ENCODE measurements at places on chromosomes 5 and 9.
A peak's percentile ranks its signal among the peaks of the same experiment; 100 is the strongest.

- no peak overlapping the region for H3K27ac ChIP-seq
- no peaks in the 10 kb centered on the region for H3K27me3 ChIP-seq
- no peak for DNase-seq
These were observed 150.3 kb upstream of the GRIA1 start for GRCh38 chr5:153340139-153340538.

DNA sequence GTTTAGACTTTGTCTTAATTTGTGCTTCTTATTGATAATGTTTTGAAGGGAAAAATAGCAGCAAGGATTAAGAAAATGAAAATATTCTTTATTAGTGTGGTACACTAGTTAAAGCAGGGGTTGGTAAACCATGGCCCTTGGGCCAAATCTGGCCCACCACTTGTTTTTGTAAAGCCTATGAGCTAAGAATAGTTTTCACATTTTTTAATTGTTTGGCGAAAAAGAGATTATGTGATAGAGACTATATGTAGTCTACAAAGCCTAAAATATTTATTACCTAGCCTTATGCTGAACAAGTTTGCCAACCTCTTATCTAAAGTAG lies 57.2 kb downstream of the KCNN2 start:
- H3K4me1 ChIP-seq, result no peaks in the 10 kb centered on the region
- peaks cover 4% of the 10 kb centered on the region for H3K27me3 ChIP-seq
- H3K27ac ChIP-seq, result no peak overlapping the region

- peaks cover 24% of the 10 kb centered on the region for H3K4me1 ChIP-seq
- peak overlapping the region; percentile 76 for H3K4me3 ChIP-seq
- H3K27me3 ChIP-seq, result no peaks in the 10 kb centered on the region
- no peaks in the 10 kb centered on the region for H3K36me3 ChIP-seq
- DNase-seq, result peak; percentile 22
These were observed 198.8 kb downstream of the AUH start for GRCh38 chr9:91162784-91163443.

- H3K4me1 ChIP-seq, result no peaks in the 10 kb centered on the region
- no peak overlapping the region for H3K27ac ChIP-seq
- no peaks in the 10 kb centered on the region for H3K27me3 ChIP-seq
- no peaks in the 10 kb centered on the region for H3K36me3 ChIP-seq
- H3K4me3 ChIP-seq, result no peak overlapping the region
These were observed 97.4 kb downstream of the DAP start for GRCh38 chr5:10663489-10664179.

- peaks cover 9% of the 10 kb centered on the region for H3K36me3 ChIP-seq
- H3K27me3 ChIP-seq, result no peaks in the 10 kb centered on the region
- peaks cover 1% of the 10 kb centered on the region for H3K4me1 ChIP-seq
- DNase-seq, result no peak
These were observed 76.3 kb downstream of the ERMP1 start for GRCh38 chr9:5756633-5757032.

- no peak overlapping the region for H3K4me3 ChIP-seq
- no peaks in the 10 kb centered on the region for H3K36me3 ChIP-seq
- no peak overlapping the region for H3K27ac ChIP-seq
- H3K4me1 ChIP-seq, result no peaks in the 10 kb centered on the region
- H3K27me3 ChIP-seq, result no peaks in the 10 kb centered on the region
These were observed 686.5 kb upstream of the DMAC1 start for GRCh38 chr9:8486095-8486494.

DNA sequence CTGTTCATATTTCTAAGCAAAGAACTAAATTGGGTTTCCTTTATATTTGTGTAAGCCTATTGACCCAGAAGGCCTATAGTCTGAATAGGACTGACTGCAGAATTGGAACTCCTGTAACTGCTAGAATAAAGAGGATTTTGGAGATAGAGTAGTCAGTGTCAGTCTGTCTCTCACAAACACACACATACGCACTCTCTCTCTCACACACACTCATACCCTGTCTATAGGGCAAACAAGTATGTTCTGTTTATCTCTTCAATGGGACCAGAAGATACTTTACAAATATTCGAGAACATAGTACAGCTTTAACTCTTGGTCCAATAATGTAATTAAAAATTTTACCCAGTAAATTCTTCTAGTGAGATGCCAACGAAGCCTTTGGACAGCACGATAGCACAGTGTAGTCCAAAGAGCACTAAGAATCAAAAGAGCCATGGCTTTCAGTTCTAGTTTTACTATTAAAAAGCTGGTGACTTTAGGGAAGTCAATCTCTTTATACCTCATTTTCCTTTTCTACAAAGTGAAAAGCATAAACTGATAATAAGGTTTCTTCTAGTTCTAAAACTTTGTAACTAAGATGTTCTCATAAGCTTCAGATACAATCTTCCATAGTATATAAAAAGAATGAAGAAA lies 19.3 kb downstream of the ABHD17B start:
- H3K36me3 ChIP-seq, result no peaks in the 10 kb centered on the region
- no peak overlapping the region for H3K4me3 ChIP-seq
- H3K4me1 ChIP-seq, result peaks cover 62% of the 10 kb centered on the region
- DNase-seq, result no peak

DNA sequence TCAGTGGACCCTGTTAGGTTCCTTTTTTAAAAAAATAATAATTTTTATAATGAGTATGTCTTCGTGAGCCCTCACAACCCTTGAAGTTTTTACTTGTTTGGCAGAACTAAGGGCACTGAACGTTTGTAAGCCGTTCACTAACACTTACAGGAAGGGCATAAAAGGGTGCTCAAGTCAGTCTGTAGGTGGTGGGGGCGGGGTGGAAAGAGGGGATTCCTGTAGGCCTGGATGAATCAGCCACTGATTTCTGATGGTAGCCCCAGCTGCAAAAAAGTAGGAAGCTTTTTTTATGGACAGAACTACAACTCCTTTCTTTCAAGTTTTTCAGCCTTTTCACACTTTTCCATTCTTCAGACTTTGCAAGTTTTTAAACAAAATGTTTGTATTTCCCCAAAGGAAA lies 35.8 kb downstream of the PIK3R1 start:
- peak overlapping the region; percentile 91 for H3K27ac ChIP-seq
- H3K36me3 ChIP-seq, result no peaks in the 10 kb centered on the region
- peak; percentile 53 for DNase-seq
- H3K27me3 ChIP-seq, result no peaks in the 10 kb centered on the region

DNA sequence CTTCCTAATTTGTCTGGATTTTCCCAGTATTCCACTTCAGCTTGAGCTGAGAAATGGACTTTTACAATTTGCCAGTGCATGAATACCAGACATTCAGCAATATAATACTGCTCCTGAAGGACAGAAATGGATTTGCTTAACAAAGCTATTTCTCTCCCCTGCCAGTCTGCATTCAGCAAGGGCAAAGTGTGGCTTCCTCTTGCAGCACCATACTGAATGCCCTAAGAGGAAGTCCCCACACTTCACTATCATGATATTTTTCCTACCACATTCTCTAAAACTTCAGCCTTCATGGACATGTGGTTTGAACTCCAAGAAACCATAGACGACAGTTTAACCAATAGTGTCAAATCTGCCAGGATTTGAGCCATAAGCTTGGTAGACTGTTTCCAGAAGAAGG lies 19.8 kb upstream of the TLE4 start:
- H3K27me3 ChIP-seq, result no peaks in the 10 kb centered on the region
- DNase-seq, result no peak
- no peaks in the 10 kb centered on the region for H3K4me1 ChIP-seq
- no peak overlapping the region for H3K27ac ChIP-seq
- no peak overlapping the region for H3K4me3 ChIP-seq
- H3K36me3 ChIP-seq, result no peaks in the 10 kb centered on the region

- H3K4me3 ChIP-seq, result no peak overlapping the region
- no peak for DNase-seq
- H3K4me1 ChIP-seq, result no peaks in the 10 kb centered on the region
- H3K36me3 ChIP-seq, result peaks cover 82% of the 10 kb centered on the region
- no peak overlapping the region for H3K27ac ChIP-seq
- H3K27me3 ChIP-seq, result no peaks in the 10 kb centered on the region
These were observed 84.9 kb downstream of the KLHL3 start for GRCh38 chr5:137651022-137651421.
